ENCODE measurements at places on chromosomes 7 and 10. TPM values are rescaled to one million over a fixed set of nuclear protein-coding genes. Genes with fewer than 3 reads are reported as not detected.

HOGA1 gene
- total RNA-seq: 21.7 TPM

ERV3-1 gene
- 53.1 TPM for total RNA-seq

MYH16 gene
- total RNA-seq: not detected

NPFFR1 gene
- total RNA-seq: not detected

UFSP1 gene
- total RNA-seq: 5.2 TPM

CREB5 gene
- 0.98 TPM for total RNA-seq

CDK14 gene
- total RNA-seq: 7.9 TPM

GHITM gene
- total RNA-seq: 253 TPM

LDB3 gene
- total RNA-seq: 0.57 TPM

DNA sequence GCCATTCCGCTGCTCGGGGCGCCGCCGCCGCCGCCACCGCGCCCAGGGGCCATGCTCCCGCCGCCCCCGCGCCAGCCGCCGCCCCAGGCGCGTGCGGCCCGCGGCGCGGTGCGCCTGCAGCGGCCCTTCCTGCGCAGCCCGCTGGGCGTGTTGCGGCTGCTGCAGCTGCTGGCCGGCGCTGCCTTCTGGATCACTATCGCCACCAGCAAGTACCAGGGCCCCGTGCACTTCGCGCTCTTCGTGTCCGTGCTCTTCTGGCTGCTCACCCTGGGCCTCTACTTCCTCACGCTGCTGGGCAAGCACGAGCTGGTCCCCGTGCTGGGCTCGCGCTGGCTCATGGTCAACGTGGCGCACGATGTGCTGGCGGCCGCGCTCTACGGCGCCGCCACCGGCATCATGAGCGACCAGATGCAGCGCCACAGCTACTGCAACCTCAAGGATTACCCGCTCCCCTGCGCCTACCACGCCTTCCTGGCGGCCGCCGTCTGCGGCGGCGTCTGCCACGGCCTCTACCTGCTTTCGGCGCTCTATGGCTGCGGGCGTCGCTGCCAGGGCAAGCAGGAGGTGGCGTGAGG lies 383 bp downstream of the MARVELD1 start:
- DNase-seq: peak; percentile 75

GRCh38 chr7:26916336-26916735 lies 51.9 kb upstream of the SKAP2 start:
- DNase-seq: no peak

- no peak for DNase-seq
These were observed 38.2 kb downstream of the TNS3 start for GRCh38 chr7:47543714-47544113.

DNA sequence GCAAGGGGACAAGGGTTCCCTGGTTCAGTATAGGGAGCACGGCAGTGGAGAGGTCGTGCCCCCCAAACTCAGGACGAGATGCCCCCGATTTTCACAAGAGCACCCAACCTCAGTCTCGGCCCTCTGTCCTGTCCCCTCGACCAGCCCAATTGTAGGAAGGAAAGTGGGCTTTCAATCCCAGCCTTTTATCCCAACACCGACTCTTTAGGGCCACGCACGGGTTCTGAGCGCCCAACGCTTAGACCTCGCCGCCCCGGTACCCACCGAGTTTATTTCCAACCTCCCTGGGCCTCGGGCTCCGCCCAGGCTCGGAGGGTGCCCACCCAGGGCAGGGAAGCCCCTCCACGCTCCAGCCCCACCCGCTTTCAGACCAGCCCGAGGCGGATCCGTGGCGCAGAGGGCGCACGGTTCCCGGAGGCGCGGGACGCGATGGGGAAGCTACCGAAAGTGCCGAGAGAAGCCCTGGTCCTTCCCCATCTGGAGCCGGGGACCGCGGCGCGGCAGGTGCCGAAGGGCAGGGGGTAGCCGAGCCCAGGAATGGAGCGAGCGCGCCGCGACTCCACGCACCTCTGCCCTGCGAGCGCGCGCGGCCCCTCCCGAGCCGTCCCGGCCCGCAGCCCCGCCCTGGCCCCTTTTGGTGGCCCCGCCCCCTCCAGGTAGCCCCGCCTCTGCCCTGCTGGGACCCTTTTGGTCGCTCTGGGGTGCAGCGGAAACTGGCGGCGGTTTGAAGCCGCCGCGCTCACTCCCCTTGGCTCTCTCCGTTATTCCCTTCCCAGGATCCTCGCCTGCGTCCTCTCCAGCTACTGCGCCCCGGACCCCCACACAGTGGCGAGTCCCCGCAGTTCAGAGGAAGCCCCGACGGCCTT lies 20.4 kb downstream of the GRID2IP start:
- no peak for DNase-seq

- no peak for DNase-seq
These were observed 86.4 kb upstream of the DGKB start for GRCh38 chr7:14988941-14989340.

DNA sequence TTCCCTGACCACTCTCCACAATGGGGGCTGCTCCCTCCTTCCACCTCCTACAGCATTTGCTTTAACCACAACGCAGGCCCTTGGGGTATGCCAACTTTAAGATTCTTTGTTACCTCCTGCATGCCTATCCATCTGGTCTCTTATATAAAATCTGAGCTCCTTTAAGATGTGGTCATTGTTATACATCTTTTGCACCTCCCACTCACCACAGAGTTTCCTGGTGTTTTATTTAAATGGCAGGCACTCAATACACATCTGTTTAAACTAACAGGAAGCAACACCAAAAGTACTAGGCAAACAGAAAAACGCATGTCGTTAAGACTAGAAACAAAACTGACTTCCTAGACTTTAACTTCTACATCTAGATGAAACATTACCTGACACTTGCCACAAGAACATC lies 36.3 kb downstream of the SLC25A13 start:
- DNase-seq: no peak

- DNase-seq: no peak
These were observed 1.4 kb downstream of the HYAL4 start for GRCh38 chr7:123846217-123846891.

GRCh38 chr10:129532838-129533237 lies 65.8 kb downstream of the MGMT start:
- DNase-seq: no peak

GRCh38 chr10:102641402-102641801 lies 2.9 kb upstream of the TRIM8 start:
- DNase-seq: no peak

GRCh38 chr7:123657304-123657685 lies 1.6 kb downstream of the LMOD2 start:
- no peak for DNase-seq

- no peak for DNase-seq
These were observed 51.9 kb downstream of the SEMA3A start for GRCh38 chr7:84142726-84143125.

GRCh38 chr7:50631639-50632038 lies 66.4 kb upstream of the DDC start:
- no peak for DNase-seq

GRCh38 chr7:51158742-51159445 lies 157.7 kb downstream of the COBL start:
- no peak for DNase-seq

- DNase-seq: no peak
These were observed 133.6 kb downstream of the TMEM26 start for GRCh38 chr10:61319386-61320256.

GRCh38 chr10:37976091-37976879 lies at the start of gene ZNF25:
Gene ZNF25 (minus strand): TSS chr10:37976647. CDS start chr10:37971722, 4,925 bp downstream.
- peak; percentile 99 for DNase-seq

DNA sequence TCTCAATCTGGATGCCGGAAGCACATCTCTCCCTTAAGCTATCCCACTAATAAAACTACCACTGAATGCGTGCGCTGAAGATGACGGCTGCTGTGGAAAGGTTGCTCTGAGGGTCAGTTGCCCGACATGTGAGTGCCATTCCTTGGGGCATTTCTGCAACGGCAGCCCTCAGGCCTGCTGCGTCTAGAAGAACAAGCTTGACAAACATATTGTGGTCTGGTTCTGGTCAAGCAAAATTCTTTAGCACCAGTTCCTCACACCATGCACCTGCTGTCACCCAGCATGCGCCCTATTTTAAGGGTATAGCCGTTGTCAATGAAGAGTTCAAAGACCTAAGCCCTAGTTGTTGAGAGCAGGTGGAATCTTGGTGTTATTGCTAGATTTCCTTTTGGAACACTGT lies 184.2 kb downstream of the SRPK2 start:
- no peak for DNase-seq

- no peak for DNase-seq
These were observed 70.6 kb upstream of the PIK3CG start for GRCh38 chr7:106794276-106795083.

DNA sequence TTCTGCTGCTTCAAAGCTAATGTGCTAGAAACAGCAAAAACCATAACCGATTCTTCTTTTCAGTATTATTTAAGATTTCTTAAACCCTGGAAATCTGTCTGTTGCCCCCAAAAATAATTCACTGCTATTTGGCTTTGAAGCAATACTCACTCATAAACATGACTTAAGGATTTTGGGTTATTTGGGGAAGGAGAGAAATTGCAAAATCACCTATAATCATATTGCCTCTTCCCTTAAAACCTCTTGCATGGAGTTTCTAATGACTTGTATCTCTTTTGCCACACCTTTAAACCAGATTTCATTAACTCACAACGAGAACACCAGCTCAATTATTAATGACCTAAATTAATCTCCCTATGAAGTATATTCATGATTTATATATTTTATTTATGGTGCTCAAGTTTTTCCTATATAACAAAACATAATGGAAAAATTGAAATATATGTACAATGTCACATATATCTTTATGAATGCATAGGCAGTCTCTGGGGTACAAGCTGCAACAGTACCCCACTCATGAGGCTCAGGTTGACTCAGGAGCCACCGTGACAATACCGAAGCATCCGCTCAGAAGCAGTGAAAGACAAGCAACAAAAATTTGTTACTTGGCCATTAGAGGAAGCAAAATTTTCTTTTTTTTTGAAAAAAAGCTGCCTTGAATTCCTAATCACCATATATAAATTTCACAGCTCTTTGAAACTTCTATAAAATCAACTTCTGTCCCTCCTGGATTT lies 3.0 kb downstream of the NAMPT start:
- DNase-seq: no peak

- no peak for DNase-seq
These were observed 503.5 kb downstream of the KIF20B start for GRCh38 chr10:90204956-90205314.

GRCh38 chr7:73971322-73971703 lies 56.7 kb upstream of the ELN start:
- peak; percentile 11 for DNase-seq

DNA sequence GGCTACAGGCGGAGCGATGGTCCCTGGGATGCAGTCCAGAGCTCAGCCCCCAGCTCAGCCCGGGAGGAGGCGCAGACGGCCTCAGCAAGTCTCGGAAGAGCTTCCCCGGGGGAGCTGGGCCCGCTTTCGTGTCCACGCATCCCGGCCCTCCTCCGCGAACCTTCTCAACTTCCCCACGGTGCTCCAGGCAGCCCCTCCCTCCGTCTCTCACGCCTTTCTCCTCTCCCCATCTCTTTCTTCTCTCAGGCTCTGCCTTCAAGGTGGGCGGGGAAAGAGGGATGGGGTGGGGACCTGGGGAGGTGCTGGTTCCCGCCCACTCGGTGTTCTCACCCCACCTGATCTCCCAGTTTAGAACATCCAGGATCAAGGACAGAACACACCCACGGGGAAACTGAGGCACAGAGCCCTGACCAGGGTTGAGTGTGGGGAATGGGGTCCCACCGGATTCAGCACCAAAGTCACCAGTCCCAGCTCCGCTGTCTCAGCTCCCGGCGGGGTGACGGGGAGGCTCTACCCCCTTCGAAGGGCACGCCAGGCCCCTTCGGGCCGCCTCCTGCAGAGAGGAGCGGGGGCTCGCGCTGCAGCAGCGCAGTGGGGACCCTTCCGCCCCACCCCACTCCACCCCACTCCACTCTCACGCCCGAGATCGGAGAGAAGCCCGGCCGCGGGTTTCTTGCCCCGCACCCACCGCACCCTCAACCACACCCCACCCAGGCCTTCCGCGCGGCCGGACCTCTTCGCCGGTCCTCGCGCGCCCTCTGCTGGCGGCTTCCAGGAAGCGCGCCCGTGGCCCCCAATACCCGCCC lies 18.2 kb downstream of the POLL start:
- peak; percentile 81 for DNase-seq

- no peak for DNase-seq
These were observed 16.8 kb upstream of the VOPP1 start for GRCh38 chr7:55588976-55589604.

DNA sequence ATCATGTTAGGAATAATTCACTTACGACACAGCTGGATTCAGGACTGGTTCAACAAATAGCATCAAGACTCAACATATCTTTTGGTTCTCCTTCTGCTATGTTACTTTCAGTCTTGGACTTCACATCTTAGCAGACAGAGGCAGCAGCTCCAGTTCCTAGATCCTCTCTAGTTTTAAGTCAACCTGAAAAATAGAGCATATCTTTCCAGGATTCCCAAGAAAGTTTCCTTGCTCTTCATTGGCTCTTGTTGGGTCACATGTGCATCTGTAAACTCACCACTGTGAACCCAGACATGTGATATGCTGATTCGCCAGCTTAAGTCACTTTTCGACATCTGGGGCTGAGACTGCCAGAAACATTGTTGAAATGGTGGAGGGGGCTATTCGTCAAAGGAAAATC lies 210.1 kb upstream of the KMT2E start:
- DNase-seq: no peak

GRCh38 chr7:73770002-73770859 lies at the start of gene CLDN3:
Gene CLDN3 (minus strand): TSS chr7:73770270. CDS start chr7:73770049, 221 bp downstream.
- no peak for DNase-seq

DNA sequence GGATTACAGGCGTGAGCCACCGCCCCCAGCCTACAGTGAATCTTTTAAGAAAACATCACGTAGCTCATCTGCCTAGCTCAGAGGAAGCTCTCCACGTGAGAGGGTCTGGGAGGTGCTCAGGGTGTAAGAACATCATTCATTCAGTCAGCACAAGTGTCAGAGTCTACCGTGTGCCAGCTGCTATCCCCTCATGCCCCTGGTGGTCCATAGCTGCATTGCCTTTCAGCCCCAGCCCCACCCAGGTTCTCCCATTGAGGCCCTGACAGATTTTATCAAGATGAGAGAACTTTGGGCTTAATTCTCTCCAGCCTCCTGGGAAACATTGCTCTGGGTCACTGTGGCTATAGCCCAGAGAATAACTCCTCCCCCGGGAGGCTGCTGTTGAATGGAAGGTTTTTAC lies 45.1 kb downstream of the ZNF503 start:
- DNase-seq: no peak

DNA sequence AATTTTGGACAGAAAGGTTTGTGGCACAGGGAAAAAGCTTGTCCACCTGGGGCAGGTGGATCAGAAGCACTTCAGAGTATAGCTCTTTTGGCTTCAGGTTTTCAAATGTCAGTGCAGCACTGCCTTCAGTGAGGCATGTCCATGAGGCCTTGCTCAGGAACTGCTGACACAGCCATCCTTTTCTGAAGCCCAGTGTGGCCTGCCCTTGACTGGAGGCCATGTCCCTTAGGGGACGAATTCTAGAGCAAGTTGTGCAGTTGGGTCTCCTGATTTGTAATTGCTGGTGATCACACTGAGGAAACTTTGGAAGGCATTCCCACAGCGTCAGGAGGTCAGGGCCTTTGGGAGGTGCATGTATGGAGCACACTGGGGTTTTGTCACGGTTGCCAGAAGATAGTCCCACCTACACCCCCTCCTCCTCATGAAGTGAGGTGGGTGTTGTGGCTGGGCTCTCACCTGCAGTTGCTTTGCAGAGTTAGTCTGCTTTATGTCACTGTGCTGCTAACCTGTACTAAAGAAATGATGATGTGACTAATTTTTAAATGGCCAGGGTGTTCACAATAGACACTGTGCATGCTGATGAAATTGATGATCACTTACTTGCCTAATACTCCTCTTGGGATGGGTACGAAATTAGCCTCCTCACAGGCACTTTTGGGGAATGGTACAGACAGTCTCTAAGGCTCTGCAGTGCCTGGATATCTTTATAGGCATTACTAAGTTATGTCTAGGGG lies 41.7 kb downstream of the OGDH start:
- DNase-seq: peak; percentile 52

Measured in adrenal gland (tissue), 19 donors.